ENCODE measurements at places on chromosomes 2 and 18.

DNA sequence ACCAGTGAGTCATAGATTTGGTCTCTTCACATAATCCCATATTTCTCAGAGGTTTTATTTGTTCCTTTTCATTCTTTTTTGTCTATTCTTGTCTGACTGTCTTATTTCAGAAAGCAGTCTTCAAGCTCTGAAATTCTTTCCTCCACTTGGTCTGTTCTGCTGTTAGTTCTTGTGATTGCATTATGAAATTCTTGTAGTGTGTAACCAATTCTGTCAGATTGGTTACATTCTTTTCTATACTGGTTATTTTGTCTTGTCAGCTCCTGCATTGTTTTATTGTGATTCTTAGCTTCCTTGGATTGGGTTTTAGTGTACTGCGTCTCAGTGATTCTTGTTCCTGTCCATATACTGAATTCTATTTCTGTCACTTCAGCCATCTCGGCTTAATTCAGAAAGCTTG is 18.6 kb downstream of the EHBP1 start:
- DNase-seq = no peak

DNA sequence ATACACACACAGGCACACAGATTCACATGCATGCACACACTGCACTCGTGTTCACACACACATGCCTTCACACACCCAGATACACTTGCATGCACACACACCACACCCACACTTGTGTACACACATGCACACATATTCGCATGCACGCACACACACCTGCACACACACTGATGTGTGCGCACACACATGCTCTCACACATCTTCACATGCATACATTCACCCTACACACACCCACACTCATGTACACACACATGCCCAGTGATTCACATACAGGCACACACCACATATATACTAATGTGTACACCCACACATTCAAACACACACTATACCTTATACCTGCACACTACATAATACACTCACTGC is 181.6 kb downstream of the LOXHD1 start:
- DNase-seq = no peak

DNA sequence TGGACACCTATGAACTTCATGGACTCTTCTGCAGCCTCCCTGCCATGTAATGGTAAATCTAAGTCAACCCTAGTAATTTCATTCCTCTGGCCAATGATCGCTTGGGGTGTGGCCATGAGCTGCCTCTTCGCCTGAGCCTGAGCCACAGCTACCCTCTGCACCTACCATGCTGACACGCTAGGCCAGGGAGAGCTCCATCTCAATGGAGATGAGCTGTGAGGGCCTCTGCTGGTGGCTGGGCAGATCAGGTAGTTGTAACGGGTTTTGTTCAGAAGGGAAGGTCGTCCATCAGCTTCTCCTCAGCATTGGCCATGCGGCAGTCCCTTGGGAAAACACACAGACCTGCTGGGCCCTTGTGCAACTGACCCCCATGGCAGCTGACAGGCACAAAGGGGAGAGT is 24.4 kb downstream of the MPHOSPH10 start:
- peak; percentile 27 for DNase-seq

- DNase-seq = no peak
Observed at GRCh38 chr18:46345181-46345465, 240.9 kb downstream of the HAUS1 start.

DNA sequence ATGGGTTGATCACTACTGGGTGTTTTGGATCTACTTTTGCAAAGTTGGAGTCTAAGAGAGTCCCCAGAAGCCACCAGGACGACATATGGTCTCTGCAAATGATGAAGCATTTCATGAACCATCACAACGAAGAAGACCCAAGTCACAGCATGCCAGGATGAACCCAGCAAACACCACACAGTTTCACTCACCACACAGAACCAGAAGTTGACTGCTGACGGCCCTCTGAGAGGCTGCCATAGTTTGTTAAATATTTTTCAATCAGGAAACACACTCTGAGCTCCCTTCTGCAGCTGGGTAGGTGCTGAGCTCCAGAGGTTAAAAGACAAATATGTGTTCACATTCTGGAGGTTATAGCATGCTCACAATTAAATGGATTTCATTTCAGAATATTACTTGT is 271.4 kb downstream of the DCDC2C start:
- DNase-seq = no peak

DNA sequence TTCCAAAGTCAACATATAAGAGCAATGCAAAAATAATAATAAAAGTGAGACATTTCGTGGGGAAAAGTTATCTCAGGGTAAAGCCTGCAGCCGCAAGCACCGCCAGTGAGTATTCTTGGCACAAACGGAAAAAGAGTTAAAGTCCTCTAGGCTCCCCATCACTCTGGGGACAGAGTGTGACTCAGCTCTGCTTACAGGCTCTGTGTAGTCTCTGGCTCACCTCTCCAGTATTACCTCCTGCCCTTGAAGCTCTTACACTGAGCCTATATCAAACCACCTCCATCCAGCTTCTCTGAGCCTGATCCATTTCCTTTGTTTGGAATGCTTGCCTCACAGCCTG is 55.5 kb downstream of the MTHFD2 start:
- DNase-seq = peak; percentile 8
